ENCODE measurements at places on chromosomes 7 and 10.
A peak's percentile ranks its signal among the peaks of the same experiment; 100 is the strongest.

- DNase-seq: no peak
Observed at GRCh38 chr7:98626460-98627412, 9.7 kb downstream of the NPTX2 start.

DNA sequence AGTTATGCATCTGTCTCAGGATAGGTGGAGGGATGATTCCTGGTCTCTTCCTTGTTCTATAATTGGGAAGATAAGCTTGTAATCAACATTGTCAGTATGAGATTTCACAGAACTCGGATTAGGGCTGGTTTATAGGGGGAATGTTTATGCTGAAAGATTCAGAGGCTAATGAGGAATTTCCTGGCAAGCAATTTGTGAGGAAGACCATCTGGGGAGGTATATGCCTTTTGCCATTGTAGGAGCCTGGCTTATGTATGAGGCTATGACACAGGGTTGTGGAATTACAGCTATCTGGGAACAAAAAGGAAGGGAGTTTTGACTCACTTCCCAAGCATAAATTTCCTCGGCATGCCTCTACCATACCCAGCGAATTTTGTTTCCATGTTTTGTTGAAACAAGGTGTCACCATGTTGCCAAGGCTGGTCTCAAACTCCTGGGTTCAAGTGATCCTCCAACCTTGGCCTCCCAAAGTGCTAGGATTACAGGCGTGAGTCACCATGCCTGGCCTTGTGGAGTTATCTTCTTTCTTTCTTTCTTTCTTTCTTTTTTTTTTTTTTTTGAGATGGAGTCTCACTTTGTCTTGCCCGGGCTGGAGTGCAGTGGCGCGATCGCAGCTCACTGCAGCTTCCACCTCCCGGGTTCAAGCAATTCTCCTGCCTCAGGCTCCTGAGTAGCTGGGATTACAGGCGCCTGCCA, 1.6 kb upstream of the COPS6 start:
- DNase-seq: no peak

DNA sequence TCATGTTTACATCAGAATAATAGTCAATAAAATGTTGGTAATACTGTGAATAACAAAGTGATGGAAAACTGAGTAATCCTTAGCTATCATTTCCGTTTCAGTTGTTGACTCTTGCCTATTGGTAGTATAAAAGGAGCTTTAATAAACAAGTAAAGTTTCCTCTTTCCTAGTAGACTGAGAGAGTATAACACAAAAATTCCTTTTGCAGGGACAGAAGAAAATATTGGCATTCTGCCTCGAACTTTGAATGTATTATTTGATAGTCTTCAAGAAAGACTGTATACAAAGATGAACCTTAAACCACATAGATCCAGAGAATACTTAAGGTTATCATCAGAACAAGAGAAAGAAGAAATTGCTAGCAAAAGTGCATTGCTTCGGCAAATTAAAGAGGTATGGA, 9.4 kb downstream of the KIF20B start:
- DNase-seq: no peak

- no peak for DNase-seq
Observed at GRCh38 chr7:102208826-102209225, 77.8 kb upstream of the SH2B2 start.

- DNase-seq: no peak
Observed at GRCh38 chr7:15648461-15648961, 38.0 kb downstream of the MEOX2 start.

DNA sequence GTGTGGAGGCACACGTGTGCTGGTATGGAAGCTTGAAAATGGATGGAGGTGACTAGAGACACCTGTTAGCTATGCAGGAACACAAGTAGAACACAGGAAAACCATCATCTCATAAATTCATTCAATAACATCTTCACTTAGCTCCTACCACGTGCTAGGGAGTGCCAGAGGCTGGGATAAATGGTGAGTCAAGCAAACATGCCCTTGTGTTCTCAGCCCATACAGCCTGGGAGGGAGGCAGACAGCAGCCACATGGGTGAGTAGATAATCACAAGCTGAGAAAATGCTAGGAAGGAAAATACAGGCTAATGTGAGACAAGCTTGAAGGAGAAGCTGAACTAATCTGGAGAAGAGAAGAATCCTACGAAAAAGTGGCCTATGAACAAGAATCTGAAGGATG, 468.0 kb upstream of the ZMIZ1 start:
- DNase-seq: no peak

- DNase-seq: no peak
Observed at GRCh38 chr10:103114876-103115275, 78.2 kb downstream of the NT5C2 start.

DNA sequence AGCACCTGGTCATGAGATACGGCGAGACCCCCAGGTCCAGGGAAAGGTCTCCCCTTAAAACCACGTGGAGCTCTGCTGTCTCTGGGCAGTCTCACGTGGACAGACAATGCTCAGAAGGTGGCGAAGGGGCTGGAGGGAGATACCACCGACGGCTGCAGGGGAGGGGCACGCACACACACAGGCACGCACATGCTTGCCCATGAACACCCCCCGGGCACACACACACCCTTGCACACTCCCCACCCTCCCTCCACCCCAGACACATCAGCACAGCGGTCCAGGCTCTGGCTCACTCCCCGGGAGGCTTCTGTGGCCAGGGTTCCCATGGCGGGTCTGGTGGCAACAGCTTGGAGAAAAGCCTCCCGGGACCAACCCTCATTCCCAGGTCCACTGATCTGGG, 52.4 kb upstream of the TNRC18 start:
- no peak for DNase-seq

DNA sequence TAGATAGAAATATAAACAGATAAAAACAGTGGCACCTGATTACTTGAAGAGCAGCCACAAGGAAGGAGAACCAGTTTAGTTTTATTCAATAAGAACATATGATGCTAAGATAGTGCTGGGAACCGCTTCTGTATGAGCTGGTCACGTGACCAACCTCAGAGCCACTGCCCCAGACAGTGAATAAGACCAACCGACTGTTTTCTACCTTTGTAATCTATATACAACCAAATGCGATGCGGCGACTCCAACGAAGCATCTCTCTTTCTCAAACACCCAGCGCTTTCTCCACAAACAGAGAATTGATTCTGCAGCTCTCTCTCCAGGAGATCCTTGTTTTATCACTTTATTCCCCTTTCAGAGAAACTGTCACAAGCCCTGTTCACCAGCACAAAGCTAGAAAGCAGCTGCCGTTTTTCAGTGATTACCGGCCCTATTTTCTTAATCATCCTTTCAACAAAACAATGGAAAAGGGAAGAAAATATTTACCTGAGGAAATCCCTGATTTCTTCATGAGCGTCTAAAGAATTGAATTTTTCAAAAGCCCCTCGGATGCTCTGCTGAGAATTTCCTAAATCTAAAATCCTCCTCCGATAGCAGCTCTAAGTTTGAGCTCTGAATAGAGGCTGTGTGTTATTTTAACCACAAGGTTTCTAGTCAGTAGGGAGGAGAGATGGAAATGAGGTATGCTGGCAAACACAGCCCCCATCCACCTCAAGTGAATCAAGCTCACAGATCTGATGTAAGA, 55.7 kb upstream of the JCAD start:
- no peak for DNase-seq

DNA sequence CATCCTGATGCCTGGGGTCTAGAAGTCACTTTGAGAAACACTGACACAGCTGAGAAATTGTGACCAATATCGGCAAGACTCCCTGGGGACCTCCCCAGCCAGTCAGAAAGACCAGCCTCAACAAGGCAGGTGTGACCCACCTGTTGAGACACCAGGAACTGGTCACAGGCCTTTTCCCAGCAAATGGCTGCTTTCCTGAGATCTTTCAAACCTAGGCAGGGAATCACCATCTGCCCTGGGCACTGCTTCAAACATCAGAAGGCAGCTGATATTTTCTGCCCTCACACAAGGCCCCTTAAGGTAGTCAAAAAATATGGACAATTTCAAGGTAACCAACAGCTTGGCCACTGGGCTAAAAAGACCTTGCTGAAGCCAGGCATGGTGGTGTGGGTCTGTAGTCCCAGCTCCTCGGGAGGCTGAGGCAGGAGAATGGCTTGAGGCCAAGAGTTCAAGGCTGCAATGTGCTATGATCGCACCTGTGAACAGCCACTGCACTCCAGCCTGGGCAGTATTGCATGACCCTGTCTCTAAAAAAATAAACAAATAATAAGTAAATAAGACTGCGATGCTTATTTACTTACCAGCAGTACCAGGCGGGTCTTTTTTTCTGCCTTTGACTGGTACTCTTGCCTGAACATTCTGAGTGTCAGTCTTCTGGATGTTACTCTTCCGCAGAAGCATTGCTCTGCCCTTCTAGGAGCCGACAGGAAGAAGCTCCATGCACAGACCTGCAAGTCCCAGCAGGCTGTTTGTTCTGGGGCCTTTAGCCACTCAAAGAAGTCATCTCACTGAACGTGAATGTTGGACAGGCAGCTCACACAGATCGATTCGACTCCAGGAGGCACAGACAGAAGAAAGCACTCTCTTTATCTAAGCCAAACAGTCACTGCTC, 59.7 kb downstream of the SORBS1 start:
- no peak for DNase-seq

DNA sequence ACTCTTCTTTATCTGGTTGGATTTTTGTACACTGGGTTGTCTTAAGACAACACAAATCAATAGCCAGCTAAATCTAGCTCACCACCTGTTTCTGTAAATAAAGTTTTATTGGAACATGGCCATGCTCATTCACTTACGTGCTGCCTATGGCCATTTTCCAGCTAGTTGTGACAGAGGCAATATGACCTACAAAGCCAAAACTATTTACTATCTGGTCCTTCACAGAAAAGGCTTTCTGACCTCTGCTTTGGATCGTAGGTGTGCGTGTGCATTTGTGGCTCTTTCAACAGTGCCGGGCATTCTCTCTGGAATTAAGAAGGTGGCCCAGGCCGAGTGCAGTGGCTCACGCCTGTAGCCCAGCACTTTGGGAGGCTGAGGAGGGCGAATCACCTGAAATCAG, 45.5 kb downstream of the NRAP start:
- no peak for DNase-seq

GRCh38 chr10:44280226-44281014, 104.5 kb downstream of the CXCL12 start:
- DNase-seq: no peak

- no peak for DNase-seq
Observed at GRCh38 chr7:87984088-87984487, 50.0 kb downstream of the ADAM22 start.

GRCh38 chr10:108411894-108412293, 1247.4 kb upstream of the SORCS1 start:
- DNase-seq: peak; percentile 15

GRCh38 chr10:78702186-78702585, 366.6 kb upstream of the ZMIZ1 start:
- DNase-seq: no peak

- DNase-seq: no peak
Observed at GRCh38 chr10:111822661-111823060, 360.9 kb downstream of the GPAM start.

- no peak for DNase-seq
Observed at GRCh38 chr10:70751356-70751755, 33.8 kb downstream of the TBATA start.

GRCh38 chr10:101403161-101403560, 49.2 kb downstream of the BTRC start:
- no peak for DNase-seq

DNA sequence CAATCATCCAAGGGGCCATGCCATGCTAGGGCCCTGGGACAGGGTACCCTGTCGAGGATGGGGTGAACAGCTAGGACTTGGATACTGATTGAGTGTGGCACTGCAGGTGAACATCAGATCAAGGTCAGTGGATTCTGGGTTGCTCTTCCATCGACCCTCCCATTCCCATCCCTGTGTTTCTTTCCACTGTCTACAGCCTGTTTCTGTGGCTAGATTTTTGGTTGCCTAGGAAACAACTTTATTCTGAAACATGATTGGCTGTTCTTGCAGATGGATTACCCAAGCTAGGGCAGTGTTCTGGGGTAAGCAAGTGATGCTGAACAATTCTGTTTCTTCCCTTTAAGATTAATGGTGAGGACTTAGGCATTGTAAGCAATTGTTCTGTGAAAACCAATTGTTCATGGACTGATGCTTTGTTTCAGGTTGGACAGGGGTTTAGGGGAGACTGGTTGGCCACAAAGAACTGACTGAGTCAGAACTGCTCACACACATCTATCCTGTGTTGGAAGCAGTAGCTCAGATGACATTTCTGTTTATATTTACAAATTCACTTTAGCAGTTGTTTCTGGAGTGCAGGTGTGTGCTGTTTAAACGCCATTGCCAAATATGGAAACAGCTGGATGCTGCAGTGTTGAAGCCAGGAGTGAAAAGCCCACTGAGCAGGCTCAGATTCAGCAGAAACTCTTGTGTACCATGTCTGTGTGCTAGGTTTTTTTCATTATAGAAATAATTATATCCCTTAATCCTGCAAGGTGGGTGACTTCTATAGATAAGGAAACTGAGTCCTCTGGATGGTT, 102.3 kb upstream of the BTBD16 start:
- no peak for DNase-seq

GRCh38 chr10:110873951-110874350, 2.2 kb downstream of the PDCD4 start:
- no peak for DNase-seq

GRCh38 chr10:24272374-24272773, 63.4 kb downstream of the KIAA1217 start:
- DNase-seq: no peak

GRCh38 chr10:110162741-110163145, 44.7 kb upstream of the MXI1 start:
- DNase-seq: no peak

GRCh38 chr7:101169110-101169837, 3.9 kb upstream of the VGF start:
- DNase-seq: no peak

DNA sequence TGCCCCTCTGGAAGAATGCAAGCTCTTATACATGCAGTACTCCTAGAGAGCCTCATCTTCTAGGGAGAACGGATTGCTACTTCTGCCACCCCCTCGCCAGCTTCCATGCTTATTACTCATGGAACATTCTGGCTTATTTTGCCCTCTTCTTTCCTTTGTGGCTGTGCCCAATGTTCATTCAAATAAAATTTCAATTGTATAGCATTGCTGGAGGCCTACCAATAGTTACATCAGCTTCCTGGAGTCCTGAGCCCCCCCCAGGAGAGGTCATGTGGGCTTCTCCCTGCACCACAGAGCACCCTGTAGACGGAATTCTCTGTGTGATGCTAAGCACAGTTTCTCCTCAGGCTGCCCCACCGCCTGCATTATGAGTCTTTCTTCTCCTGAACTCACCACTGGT, 1094.0 kb downstream of the KCNMA1 start:
- DNase-seq: no peak

DNA sequence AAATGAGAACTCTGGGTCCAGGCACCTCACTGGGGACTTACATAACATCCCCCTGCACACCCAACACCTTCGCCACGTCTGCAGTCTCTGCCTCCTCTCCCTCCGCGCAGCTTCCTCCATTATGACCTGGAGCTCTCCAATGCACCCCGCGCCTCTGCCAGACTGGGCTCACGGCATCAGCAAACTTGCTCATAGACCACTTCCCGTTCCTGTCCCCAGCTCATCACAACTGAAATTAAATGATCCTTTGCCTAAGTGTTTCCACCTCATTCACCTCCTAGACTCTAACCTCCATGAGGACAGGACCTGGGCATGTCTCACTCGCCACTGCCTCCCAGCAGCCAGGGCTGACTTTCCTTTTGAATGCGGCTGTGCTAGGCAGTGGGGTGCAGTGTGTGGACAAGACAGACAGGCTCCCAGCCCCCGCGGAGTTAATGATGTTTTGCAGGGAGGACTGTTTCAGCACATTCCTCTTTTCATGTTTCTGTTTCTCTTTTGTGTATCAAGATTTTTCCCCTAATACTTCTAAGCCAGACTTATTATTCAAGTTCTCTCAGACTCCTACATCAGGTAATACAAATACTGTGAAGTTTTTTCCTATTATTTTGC, 18.8 kb downstream of the CHST15 start:
- DNase-seq: peak; percentile 50

- no peak for DNase-seq
Observed at GRCh38 chr7:111108496-111108895, 17.6 kb downstream of the LRRN3 start.
